ENCODE measurements at places on chromosomes 3 and 15.

DNA sequence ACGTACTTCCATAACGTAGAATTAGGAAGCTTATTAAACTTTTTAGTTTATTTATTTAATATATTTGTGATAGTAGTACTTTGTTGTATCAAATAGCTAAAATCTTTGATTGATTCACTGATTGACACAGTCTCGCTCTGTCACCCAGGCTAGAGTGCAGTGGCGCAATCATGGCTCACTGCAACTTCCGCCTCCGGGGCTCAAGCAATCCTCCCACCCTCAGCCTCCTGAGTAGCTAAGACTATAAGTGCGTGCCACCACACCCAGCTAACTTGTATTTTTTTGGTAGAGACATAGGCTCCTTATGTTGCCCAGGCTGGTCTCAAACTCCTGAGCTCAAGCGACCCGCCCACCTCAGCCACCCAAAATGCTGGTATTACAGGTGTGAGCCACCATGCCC, 5.7 kb downstream of the APH1B start:
- DNase-seq, result no peak

GRCh38 chr3:17116007-17116600, 231.3 kb downstream of the PLCL2 start:
- DNase-seq, result no peak

- DNase-seq, result no peak
These were observed 28.8 kb upstream of the TF start for GRCh38 chr3:133717424-133717823.

DNA sequence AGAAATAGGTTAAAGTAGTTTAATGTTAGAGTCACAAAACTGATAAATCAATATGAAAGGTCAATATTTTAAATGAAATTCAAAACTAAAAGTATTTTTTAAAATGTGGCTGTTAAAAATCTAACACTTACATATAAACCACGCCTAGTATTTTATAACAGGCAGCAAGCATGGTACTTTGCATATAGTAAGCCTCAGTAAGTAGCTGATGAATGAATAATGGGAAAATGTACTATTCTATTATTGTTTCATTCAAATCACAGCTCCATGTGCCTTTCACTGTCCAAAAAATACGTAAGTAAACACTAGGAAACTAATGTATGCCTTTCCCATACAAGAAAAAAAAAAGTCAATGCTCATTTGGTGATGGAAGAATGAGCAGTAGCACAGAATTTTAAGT, 17.8 kb downstream of the CCDC39 start:
- no peak for DNase-seq

GRCh38 chr15:72801590-72802325, 18.2 kb upstream of the ADPGK start:
- no peak for DNase-seq

DNA sequence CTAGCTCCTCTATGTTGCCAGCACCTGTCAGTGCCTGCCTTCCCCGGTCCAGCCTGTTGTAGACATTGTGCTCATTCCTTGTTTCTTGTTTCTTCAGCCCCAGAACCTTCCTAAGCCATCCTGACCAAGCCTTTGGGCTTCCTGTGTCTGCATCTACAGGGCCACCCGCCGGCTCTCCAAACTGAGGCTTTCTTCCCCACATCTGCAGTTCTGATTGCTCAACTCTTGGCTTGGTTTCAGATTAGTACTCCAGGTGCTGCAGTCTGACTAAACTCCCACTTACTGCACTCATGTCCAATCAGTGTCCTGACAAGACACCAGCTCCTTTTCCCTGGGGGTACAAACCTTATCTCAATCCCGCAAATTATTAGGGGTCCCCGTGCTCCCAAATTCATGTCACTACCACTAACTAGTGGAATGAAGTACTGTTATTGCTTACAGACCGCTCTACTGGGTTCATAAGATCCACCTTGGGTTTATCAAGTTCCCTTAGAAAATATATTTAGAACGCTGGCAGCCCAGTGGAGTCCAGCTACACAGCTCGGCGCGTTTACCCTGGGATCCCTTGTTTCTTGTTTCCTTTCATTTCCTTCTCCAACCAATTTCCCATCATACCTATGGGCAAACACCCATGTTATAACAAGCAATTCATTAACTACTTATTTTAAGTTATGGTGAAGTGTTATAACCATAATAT, 114.2 kb upstream of the TJP1 start:
- no peak for DNase-seq

DNA sequence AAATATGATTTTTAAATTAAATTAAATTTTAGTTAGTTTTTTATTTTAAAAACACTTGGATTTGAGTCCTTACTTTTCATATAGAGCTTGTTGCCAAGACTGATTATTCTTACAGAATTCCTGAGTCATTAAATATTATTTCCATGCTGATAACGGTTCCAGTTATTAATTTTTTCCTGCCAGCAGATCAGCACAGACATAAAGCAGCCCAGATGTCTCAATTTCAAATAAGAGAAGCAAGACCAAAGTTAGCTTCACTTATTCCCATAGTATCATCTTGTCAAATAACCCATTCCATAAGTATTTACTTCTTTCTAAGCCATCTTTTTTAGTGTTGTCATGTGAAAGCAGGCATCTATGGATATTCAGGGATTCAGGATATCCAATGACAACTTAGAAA, 75.3 kb downstream of the SSR3 start:
- DNase-seq, result no peak

GRCh38 chr15:32972686-32973085, 221.8 kb downstream of the FMN1 start:
- DNase-seq, result no peak

GRCh38 chr3:138850151-138850550, 15.4 kb upstream of the PIK3CB start:
- DNase-seq, result no peak

GRCh38 chr3:47024932-47025331, 45.5 kb downstream of the NBEAL2 start:
- no peak for DNase-seq

GRCh38 chr3:69743975-69744906, 5.0 kb downstream of the MITF start:
- no peak for DNase-seq

- no peak for DNase-seq
These were observed 78.5 kb downstream of the CD200 start for GRCh38 chr3:112411425-112411824.

DNA sequence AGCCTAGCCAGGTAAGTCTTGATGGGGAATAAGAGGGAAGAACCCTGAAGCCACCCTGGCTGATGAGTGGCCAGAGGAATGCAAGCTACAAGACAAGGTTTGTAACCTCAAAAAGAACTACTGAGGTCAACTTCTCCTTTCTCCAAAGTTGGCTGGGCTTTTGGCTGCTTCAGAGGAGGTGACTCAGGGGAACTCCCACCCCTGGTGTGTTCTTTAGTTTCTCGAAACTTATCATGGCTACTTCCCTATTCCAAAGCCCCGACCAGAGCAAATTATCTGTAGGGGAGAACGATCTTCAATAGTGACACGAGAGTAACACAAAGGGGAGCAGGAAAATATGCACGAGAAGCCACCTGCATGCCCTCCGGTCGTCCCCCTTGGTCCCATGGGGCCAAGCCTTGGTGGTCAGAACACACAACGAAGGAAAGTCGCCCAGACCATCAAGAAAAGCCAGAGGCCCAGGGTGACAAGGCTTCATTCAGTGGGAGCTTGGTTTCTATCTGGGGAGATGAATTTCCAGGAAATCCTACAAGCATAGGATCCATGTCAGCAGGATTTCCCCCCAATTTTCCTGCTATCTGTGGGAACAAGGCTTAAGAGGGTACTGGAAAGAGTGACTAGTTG, 6.5 kb upstream of the BCL2A1 start:
- DNase-seq, result no peak

GRCh38 chr3:102129760-102130608, 280.7 kb downstream of the NFKBIZ start:
- DNase-seq, result no peak

DNA sequence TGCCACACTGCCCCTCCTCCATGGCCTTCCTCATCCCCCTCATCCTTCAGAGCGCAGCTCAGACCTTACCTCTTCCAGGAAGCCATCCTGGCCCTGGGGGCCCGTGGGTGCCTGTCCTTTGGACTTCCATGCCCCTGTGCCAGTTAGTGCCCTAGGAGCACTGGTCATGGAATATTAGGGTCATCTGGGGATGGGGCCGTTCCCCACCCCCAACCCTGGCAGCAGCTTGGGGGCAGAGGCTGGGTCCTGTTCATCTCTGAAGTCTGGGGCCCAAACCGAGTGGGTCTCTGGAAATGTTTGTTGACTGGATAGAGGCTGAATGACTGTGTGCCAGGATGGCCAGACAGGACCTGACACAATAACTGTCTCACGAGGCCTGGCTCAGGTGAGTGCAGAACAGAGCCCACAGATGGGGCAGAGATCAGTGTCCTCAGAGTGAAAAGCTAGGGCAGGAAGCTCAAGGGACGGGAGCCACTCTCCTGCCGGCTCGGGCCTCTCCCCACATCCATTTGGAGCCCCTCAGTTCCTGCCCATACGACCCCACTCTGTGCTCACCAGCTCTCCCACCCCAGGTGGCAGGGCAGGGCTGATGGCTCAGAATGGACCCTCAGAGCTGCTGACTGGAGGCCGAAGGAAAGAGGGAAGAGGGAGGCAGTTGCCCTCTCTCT, 62.5 kb downstream of the TLE3 start:
- DNase-seq, result no peak

GRCh38 chr3:16513141-16514020, at the start of gene RFTN1:
Gene RFTN1 (minus strand): TSS chr3:16513699. CDS start chr3:16493869, 19,830 bp downstream.
- DNase-seq, result no peak

DNA sequence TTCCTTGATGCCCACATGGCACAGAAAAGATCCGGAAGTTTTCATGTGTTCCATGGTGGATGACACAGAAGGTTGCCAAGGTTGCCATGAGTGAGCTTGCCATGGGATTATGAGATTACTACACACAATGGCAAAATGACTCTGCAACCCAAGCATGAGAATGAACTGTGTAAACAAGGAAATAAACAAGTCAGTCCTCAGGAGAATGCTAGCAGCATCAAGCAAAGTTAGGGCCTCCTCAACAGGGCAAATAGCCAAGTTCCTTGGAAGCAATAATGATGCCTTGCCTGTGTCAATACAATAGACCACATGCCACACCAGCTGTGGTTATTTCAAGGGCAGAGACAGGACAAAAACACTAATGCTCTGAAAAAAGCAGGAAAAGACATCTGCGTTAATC, 41.8 kb downstream of the AQR start:
- DNase-seq, result peak; percentile 11

- no peak for DNase-seq
These were observed 596.7 kb downstream of the PDCD6IP start for GRCh38 chr3:34394978-34395748.

GRCh38 chr3:52086976-52087663, 30.7 kb upstream of the DUSP7 start:
- no peak for DNase-seq

- no peak for DNase-seq
These were observed 76.2 kb downstream of the LARS2 start for GRCh38 chr3:45464336-45465170.

GRCh38 chr3:171266034-171266739, 194.0 kb downstream of the TNIK start:
- no peak for DNase-seq

GRCh38 chr15:95409626-95410310, 920.7 kb upstream of the NR2F2 start:
- DNase-seq, result no peak

DNA sequence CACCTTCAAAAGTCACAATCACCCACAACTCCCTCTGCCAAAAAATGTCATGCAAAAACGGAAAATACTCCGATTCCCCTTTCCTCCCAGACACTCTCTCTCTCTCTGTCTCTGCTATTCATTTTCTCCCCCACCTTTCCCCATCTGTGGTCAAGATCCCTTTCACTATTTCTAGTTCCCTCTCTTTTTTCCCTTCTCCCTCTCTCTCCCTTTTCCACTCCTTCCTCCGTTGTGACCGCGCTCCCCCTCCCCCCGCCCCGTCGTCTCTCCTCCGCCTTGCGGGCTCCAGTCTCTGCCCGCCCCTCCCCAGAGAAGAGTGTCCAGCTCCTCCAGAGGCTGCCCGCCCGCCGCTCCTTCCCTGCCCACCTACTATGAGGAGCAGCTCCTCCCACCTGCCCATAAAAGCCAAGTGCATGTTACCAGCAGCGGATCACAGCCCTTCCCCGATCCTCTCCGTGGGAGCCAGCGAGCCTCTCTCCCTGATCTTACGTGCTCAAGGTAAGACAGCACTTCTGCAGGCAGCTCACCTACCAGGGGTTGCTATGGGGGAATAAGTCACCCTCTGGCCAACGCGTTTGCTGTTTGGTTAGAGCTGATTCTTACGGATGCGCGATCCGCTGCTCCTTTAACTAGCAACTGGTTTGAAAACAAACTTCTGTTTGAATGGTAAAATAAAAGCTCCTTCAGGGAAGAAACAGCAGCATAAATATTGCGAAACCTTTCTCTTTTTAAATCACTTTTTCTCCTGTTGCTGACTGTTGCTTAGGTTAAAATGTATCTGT, at the start of gene COL8A1:
COL8A1 (plus strand) TSS at position 428 of the 782 bp plus-strand sequence. CDS start 152,089 bp downstream, outside the sequence.
- DNase-seq, result peak; percentile 57

GRCh38 chr3:108180194-108180593, 42.0 kb downstream of the IFT57 start:
- no peak for DNase-seq

GRCh38 chr3:173502983-173503568, 105.5 kb downstream of the NLGN1 start:
- no peak for DNase-seq

GRCh38 chr3:3119393-3119851, 7.3 kb upstream of the TRNT1 start:
- DNase-seq, result no peak

DNA sequence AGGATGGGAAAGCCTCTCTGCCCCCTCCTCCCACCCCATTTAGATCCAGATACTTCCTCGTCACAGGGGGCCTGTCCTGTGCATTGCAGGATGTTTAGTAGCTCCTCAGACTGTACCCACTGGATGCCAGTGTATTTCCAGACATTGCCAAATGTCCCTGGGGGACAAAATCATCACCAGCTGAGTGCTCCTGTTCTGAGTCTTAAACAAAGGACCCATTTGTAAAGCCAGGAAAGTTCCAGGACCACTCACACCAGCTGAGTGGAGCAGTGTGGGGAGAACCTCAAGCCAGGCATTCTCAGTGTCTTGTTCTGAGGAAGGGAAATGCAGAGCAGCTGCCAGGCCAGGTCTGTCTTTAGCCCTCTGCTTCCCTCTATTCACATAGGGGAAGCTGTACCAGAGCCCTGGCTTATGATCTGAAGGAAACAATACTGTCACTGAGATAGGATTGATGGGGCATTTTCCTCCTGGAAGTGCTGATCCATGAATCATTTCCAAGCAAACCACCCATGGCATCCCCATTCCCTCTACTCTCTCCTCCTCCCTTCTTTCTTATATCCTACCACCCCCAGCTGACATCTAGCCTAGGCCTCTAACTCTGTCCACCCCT, 67.4 kb upstream of the MEX3B start:
- no peak for DNase-seq

DNA sequence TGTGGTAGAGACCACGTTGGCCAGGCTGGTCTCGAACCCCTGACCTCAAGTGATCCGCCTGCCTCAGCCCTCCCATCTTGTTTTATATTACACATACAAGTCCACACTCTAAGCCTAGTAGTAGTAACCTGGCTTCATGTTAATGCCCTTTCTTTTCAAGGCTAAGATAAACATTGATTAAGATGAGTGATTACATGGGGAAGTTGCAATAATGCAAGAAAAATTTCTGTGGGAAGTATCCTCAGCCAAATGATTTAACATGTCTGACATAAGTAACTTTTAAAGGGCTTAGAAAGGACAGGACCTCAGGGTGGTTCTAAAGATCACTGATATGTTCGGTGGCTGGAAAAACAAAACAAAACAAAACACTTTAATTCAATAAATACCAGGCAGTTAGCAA, 72.1 kb downstream of the SFMBT1 start:
- DNase-seq, result no peak

- DNase-seq, result no peak
These were observed 339.7 kb upstream of the RASGRP1 start for GRCh38 chr15:38904298-38904697.

- no peak for DNase-seq
These were observed 16.9 kb upstream of the RYR3 start for GRCh38 chr15:33293713-33294334.

Data from HAP-1 (cell line).